ENCODE measurements at places on chromosomes 1 and 21.
A peak's percentile ranks its signal among the peaks of the same experiment; 100 is the strongest.

DNA sequence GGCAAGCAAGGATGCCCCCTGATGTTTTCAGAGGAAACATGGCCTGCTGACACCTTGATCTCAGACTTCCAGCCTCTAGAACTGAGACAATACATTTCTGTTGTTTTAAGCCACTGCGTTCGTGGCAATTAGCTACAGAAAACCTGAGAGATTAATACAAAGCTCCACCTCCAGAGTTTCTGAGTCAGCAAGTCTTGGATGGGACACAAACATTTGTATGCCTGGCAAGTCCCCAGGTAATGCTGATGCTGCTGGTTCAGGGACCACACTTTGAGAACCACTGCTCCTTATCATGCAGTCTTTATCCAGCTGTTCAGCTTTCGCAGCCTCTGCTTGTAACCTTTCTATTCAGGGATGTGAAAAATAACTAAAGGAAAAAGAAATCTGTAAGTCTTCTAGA, 565.7 kb upstream of the PLXNA2 start:
- DNase-seq = no peak

DNA sequence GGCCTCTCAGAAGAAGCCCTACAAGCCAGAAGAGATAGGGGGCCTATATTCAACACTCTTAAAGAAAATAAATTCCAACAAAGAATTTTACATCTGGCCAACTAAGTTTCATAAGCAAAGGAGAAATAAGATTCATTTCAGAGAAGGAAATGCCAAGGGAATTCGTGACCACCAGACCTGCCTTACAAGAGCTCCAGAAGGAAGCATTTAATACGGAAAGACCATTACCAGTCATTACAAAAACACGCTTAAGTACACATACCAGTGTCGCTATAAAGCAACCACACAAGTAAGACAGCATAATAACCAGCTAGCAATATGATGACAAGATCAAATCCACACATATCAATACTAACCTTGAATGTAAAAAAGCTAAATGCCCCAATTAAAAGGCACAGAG, 704.9 kb upstream of the CHRM3 start:
- DNase-seq = no peak

GRCh38 chr1:79976287-79976686, 969.8 kb upstream of the ADGRL4 start:
- no peak for DNase-seq

DNA sequence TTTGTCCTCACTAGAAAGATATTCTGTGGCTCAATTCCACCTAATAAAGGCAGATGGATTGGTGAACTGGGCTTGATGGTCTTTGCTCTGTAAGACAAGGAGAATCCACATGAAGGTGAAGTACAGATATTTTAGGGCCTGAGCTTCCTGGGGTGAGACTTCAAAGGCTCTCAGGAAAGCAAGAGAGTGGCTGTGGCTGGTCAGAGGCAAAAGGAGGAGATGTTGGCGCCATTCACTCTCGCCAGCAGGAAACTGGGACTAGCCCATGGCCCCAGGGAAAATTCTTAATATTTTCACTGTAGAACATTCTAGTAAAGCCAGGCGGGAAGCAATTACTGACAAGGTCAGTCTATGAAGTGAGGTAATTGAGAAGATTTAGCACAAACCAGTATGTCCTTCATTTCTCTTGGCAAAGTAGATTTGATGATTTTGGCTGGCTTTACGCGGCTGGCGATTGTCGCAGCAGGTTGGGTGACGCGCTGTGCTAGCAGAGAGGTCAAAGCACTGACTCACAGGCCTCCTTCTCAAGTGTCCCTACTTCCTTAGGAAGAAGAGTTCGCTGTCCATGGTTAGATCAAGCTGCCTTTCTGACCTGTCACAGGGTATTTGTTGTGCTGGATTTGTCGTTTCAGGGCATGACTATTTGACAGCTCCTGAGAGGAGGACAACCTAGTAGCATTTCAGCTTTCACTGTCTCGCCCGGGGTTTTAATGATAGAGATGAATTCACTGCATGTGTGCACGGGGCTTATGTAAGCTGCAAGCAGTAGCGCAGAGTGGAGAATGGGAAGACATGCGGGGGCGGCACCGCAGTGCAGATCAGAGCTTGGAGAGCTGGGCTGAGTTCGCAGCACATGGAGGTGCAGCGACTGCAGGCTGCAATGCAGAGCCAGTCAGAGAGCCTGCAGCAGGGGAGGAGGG, 32.7 kb downstream of the XCL1 start:
- no peak for DNase-seq

GRCh38 chr1:934991-935750, 11.4 kb downstream of the SAMD11 start:
- DNase-seq = peak; percentile 83

DNA sequence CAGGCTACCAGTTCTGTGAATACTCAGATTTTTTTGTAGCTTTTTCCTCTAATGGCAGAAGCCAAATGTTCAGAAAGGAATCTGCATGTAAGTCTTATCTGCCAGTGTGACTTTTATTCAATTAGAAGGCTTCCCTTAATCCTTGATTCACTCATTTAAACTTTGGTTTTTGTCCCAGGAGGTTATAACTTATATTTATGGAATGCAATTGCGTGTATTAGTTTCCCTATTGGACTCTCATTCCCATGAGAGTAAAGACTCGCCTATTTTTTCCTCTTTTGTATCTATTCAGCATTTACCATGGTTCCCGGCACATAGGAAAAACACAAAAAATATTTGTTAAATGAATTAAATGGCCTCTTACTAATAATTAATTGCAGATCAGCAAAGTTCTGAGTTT, 3.5 kb downstream of the NTMT2 start:
- DNase-seq = no peak

GRCh38 chr1:219041141-219041540, 132.5 kb upstream of the LYPLAL1 start:
- no peak for DNase-seq

DNA sequence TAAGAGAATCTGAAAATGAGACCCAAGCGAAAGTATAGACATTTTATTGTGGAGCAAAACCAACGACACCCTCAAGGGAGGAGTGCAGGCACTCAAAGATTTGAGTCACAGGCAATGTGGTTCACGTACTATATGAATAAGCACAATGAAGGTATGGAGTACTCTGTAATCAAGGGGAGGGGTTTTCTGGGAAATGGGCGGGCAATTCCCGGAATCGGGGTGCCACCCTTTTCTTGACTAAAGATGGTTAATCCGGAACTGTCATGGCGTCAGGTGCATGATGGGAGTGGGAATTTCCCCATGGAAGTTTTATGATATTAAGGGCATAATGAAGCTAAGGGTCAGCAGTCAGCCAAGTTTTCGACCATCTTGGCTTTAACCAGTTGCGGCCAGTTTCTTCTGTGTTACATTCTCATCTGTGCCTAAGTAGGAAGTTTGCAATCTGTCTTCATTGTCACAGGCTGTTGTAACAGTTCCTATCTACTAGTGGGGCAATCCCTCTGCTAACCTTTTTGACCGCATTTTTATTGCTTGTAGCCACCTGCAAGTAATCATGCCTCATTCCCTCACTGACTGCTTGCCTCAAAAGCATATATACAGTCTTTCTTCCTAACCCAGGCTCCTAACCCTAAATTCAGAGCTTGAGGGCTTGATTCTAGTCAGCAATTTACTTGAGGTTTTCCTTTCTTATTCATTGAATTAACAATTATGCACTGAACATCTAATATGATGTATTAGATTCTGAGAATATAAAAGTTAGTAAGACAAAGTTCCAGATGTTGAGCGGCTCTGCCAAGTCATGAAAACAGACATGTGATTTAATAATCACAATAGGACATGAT, 775 bp upstream of the AIM2 start:
- no peak for DNase-seq

GRCh38 chr1:29743931-29744330, 507.6 kb downstream of the PTPRU start:
- no peak for DNase-seq

GRCh38 chr1:82260051-82260450, 459.3 kb downstream of the ADGRL2 start:
- DNase-seq = no peak

GRCh38 chr1:59509341-59509875, 212.5 kb downstream of the FGGY start:
- no peak for DNase-seq

DNA sequence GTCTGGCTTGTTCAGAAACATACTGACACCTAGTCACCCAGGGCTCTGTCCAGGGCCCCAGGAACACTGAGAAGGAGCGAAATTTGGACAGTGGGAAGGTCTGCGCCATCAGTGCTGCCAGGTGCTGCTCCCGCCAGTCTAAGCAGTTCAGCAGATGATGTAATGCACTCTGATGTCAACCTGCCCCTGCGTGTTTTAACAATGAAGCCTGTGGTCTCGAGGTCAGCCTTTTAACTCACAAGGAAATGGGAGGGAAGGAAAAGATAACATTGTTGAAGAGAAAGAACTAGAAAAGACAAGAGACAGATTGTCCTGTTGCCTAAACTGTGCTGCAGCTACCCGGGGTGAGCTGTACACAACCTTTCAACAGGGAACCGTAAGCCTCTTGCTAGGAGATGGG, 126.6 kb upstream of the IFFO2 start:
- DNase-seq = no peak

DNA sequence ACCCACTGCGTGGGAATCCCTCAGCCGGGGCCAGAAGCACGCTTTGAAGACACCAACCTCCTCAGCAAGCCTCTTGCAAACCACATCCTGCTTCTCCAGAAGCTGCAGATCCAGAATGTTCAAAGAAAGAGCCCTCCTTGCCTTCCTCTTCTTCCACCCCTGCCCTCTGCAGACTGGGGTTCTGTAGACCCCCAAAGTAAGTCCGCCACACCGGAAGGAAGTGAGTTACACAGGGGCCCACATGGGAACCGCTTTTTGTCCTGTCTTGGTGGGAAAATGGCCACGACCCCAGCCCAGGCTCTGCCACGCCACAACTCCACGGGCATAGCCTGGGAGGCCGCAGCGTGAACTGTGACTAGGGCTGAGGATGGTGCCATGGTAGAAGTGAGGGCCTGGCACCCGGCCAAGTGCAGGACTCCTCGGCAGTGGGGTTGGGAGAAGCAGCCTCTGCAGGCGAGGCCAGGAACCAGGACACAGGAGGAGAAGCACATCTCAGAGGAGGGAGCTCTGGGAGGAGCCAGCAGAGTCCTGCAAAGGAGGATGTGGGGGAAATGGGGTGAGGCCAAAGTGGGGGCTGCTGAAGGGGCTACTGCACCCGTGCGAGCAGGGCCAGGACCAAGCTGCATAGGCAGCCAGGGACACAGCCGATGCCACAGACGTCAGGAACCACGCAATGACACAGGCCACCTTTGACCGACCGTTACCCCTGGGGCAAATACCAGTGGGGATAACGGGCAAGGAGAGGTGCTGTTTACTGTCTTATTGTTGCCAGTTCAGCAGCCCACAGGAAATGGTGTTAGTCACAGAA, 30.9 kb downstream of the PDE9A start:
- DNase-seq = no peak

GRCh38 chr1:205376739-205377138, 20.0 kb upstream of the KLHDC8A start:
- no peak for DNase-seq

DNA sequence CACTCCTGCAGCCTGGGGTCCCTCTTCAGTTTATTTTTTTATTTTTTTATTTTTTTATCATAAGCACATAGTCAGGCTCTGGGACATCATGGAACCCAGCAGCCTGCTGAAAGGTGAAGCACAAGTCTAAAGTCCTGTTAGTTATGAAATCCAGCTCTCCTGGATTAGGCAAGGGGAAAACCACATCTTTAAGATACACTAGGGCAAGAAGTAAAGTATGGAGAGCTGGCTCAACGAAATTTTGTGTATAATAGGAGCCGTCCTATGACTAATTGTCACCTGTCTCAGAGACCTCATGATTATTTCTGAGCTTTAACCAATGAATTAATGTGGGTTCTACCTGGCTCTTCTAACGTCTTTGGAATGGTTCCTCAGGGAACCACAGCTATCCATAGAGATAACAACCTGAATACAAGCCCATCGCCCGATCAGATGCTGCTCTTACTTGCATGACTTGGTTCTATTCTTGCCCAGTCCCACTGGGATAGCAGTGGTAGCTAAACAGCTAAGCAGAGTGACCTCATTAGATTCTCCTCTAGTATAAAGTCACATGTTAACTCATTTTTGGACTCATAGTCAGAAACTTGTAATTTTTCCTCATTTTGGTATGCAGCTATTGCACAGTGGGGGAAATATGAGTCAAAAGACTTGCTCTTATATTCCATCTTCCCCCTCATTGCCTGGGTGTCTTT, 122.7 kb downstream of the LMO4 start:
- DNase-seq = no peak

DNA sequence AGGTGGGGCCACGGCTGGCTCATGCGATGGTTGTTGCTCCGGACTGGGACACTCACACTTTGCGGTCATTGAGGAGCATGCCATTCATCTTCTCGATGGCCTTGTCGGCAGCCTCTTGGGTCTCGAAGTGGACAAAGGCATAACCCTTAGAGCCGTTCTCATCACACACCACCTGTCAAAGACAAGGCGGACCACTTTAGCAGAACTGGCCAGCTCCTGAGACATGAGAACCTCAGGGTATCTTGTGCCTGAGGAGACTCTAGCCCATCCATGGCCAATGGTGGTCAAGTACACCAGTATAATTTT, 5.5 kb downstream of the PABPC4 start:
- DNase-seq = no peak

GRCh38 chr1:39826583-39826982, 37.9 kb upstream of the BMP8B start:
- DNase-seq = peak; percentile 36

- peak; percentile 88 for DNase-seq
Measured at GRCh38 chr1:2632561-2633361, at the start of gene MMEL1. Gene MMEL1 (minus strand): TSS chr1:2633016. CDS start chr1:2629484, 3,532 bp downstream.

GRCh38 chr1:59029411-59030167, 245.7 kb upstream of the JUN start:
- DNase-seq = no peak

DNA sequence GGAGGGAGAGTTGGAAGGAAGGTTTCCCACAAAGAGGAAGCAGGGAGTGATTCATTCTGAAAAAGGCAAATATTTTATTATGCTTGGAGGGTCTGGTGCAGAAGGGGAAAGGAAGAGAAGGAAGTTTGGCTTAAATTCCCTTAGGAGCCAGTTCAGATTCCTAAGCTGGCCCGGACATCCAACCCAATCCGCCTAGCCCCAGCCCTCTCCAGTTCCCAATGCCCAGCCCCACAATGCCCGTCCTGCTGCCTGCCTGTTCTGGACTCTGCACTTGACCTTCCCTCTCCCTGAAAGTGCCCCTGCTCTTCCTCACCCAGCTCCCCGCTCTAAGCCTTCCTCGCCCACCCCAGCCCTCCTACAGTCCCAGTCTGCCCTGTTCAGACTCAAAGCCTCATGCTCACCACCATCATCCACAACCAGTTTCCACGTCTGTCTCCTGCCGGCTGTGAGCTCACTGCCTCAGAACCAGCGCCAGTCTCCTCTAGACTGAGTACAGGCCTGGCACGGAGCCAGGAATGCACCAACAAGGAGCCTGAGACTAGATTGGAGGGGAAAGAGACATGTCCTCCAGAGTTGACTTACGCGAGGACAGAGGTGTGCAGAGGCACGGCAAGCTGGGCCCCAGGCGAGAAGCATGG, 18.9 kb downstream of the CAPN2 start:
- DNase-seq = no peak
